SJSA1 (cell line): ENCODE measurements at places on chromosomes 12 and 14.

GRCh38 chr14:83828406-83828805 lies 1701.5 kb upstream of the FLRT2 start:
- no peak for DNase-seq

DNA sequence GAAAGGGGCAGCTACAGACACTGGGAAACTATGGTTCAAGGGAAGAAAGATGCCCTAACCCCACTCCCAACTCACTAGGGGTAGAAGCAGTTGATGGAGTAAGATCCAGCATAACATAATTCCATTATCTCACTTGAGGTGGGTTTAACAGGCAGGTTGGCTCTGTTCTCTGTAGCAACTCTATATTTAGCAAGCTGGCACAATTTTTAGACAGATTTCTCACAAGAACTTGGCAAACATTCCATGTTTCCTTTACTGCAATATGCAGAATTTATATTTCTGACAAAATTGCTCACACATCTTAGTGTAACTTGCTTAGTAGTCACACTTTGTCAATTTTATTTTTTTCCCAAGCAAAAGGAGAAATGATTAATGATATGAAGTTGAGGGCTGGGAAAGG lies 475.4 kb downstream of the RMST start:
- no peak for DNase-seq

DNA sequence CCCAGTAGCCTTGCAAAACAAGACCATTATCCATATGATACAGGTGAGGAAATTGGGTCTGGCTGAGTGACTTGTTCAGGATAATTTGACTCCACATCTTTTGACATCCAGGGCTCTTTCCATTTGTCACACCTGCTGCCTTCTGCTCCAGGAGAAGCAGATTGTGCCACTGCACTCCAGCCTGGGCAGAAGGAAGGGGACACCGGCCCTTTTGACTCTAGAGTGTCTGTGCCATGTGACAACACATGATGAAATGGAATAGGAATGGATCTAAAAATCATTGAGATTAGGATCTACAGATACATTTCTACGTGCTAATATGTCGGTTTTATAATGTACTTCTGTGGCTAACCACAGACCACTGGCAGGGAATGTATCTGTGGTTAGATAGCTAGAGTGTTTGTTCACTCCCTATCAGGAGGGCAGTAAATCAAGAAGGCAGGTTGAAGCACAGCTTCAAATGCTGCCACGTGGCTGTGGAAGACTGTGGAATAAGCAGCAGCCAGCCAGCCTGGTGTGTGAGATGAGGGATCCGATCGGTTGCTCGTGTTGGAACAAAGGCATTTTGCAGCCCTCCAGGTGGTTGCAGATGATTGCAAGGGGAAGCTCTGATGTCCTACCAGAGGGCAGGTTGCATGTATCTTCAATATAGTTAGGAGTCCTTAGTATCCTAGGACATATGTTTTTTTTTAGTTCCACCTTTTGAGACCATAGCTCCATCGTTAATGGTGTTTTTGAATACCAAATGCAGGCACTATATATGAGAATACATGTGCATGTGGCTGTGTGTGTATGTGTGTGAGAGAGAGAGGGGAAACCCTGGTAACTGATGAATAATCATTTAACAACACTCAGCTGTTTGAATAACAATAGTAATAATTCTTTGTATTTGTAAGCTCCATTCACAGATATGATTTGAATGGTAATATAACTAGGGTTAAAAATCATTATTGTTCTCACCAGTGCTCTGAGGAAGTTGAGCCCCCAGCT lies 28.6 kb downstream of the EML1 start:
- peak; percentile 21 for DNase-seq

- DNase-seq = no peak
These were observed 45.7 kb upstream of the GXYLT1 start for GRCh38 chr12:42190376-42190775.

- no peak for DNase-seq
These were observed 468.4 kb upstream of the RGS6 start for GRCh38 chr14:71463807-71464206.

DNA sequence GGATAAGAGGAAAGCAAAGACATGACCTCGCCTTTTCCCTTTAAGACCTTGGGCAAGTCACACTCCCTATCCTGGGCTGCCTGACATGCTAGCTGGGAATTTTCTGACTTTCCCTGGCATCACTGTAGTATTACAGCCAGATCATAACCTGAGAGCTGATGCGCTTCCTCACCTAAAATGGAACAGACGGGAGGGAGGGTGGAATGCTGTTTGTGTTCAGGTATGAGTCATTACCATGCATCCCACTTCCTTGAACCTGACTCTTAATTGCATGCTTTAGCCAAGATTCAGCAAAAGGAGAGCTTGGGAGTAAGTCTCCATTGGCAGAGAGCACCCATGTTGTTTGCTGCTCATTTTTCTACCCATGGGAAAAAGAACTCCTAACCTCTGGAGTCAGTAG lies 156.5 kb downstream of the KCNK10 start:
- DNase-seq = no peak

DNA sequence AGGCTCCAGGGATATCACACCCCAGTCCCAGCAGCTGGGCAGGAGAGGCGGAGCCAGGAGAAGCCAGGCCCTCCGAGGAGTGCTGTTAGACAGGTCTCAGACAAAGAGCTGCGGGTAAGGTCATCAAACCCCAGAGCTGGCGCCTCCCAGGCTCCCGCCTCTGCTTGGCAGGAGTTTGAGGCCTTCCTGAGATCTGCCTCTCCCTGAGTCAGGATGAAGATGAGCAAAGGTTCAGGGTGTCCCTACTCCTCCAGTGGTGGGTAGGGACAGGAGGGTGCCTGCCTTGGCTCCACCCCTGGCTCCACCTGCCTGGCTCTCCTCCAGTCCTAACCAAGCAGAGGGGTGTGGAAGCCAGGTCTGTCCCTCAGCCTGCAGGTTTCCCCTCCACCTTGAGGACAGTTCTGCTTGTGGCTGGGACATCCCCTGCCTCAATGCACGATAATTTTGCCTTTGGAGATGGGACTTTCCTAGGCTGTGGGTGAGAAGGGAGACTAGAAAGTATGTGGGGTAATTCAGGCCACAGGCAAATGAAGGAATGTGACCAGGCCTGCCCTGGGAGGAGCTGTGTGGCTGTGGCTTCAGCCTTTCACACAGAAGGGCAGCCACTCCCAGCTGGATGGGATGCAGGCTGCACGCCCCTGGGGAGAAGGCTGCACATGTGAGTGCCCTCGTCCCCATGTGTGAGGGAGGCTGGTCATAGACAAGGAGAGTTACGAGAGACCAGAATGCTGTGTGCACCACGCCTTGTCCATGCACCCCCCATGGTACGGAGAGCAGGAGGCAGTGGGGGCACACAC lies 2.2 kb downstream of the PLEKHG6 start:
- DNase-seq = no peak

- DNase-seq = no peak
These were observed 51.3 kb downstream of the STX2 start for GRCh38 chr12:130787445-130788410.

DNA sequence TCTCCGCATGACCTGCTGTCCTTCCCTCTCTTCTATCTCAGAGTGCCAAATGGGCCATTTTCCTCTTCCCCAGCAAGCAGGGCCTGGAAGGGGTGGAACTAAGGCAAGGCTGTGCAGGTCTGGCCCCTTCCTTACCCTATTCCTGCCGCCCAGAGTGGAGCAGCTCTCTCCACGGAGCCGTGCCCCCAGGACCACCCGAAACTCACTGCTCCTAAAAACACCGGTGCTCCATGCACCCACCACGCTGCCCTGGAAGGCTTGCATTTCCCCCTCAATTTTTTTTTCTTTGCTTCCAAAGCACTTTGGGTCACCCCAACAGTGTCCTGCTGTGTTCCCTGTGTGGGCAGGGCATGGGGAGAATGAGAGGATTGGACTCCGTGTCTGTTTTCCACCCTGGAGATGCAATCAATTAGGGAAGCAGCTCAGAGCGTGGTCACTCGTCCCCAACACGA lies 48.5 kb upstream of the MEG3 start:
- DNase-seq = peak; percentile 18

DNA sequence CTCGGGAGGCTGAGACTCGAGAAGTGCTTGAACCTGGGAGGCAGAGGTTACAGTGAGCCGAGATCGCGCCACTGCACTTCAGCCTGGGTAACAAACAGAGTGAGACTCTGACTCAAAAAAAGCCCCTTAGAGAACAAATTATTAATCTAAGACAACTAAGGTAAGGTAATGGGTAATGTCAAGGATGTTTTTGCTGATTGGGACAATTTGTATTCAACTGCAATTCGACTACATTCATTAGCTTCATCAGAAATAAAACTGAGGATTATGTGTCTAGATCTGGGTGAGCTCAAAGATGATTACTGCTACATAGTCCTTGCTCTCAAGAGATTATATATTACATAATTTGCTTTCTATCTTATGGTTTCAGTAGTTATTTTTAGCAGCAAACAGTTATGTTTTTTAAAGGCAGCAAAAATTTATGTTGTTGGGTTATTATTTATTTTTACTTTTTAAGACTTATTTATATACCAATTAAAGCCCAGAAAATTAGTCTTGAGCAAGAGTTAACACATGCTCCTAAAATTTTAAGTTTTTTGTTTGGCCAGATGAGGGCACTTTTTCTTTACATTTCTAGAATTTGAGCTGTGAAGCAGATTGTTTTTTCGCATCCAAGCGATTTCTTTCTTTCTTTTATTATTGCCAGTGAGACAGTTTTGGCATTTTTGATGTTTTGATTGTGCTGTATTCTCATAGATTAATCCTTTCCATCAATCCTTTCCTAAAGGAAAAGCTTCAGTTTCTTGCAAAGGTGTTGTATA lies 52.3 kb downstream of the PLEKHA5 start:
- DNase-seq = no peak

DNA sequence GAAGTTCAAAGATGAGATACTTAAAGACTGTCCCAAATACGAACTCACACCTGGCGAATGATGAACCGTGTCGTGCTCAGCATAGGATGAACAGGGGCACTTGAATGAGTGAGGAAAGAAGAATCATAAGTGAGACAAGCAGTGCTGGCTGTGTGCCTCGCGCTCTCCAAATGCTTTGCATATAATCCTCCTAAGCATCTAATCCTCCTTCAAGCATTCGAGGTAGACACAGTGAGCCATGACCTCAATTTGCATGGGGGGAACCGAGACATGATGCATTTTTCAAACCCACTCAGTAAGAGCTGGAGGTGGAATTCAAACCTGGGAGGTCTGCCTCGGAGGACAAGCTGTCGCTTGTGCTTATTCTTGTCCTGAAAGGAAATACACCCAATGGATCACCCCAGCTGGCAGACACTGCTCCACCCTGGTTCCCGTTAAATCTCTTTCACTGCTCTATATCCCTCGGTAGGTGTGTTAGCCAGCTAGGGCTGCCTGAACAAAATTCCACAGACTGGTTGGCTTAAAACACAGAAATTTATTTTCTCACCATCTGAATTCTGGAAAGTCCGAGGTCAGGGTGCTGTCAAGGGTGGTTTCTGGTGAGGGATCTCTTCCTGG lies 274.0 kb downstream of the SLC15A4 start:
- no peak for DNase-seq

DNA sequence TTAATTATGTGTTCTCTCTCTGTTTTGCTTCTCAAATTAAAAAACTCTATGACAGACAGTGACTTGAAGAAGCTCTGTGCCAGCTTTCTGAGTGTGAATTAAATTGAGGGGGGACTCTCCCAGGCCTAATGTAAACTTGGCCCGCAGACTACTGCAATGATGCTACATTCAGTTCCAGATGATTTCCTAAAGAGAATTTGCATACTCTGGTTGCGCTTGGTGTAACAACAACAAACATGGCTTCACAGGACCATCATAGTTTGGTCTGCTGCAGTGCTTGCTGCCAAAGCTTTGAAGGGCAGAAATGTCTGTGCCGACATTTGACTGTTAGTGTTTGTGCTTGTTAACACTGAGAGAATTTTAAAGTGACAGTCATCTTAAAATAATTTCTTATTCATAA lies 25.0 kb downstream of the CFAP54 start:
- DNase-seq = no peak

GRCh38 chr12:130485291-130486145 lies 147.8 kb downstream of the PIWIL1 start:
- peak; percentile 69 for DNase-seq

GRCh38 chr12:113582521-113583218 lies 111.0 kb upstream of the LHX5 start:
- DNase-seq = no peak

DNA sequence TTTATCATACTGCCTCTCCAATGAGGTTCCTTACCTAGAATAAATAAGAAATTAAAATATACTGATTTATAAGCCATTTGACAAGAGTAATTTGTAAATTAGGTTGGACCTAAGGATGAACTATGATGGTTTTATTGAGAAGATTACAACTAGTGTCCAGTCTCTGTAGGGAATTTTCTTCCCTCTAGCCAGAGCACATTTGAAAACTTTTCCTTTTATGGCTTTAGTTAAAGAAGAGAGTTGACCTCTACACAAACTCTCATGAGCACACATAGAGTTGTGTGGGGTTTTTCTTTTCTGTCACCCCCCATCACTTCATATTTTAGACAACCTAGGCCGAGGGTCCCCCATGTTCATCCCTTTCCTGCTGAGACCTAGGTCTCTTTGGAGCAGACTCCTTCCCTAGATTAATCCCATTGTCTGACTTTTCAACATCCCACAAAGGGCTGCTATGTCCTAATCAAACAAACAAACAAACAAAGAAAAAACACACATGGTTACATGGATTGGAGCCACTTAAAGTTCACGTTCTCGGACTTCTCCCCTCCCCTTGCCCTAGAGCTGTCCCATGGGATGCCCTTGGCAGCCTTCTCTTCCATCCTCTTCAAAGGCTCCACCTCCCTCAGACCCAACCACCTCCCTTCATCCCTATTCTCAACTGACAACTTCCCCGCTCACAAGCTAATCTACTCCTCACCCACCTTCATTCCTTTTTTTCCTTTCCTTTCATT lies 40.7 kb downstream of the GPR135 start:
- no peak for DNase-seq

DNA sequence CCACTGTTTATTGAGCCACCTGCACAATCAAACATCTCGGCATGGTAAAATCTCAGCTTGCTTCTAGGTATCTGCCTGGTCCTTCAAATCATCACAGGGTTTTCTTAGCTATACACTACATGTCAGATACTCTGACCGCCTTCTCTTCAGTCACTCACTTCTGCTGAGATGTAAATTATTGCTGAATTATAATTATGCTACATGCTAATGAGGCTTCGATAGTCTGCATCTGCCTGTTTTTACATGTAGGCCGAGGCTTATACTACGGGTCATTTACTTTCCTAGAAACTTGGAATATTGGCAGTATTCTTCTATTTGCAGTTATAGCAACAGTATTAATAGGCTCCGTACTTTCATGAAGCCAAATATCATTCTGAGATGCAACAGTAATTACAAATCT lies 77.6 kb downstream of the SINHCAF start:
- no peak for DNase-seq

DNA sequence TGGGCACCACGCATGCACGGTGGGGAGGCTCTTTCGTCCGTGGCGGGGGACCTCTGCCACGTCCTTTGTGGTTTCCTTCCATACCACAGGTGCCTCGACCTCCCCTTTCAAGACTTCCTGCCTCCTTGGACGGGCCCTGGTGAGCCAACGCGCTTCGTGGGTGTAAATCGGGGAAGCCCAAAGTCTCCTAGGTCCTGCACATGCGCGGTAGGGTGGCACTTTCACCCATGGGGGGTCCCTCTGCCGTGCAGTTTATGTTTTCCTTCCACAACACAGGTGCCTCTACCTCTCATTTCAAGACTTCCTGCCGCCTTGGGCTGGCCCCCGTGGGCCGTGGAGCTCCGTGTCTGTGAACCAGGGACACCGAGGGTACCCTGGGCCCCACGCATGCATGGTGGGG lies 349.7 kb downstream of the ALG10 start:
- DNase-seq = no peak
